ENCODE measurements at places on chromosomes 11 and 22. TPM values are rescaled to one million over a fixed set of nuclear protein-coding genes. Genes with fewer than 3 reads are reported as not detected.

Gene APOBEC3A
- total RNA-seq, result not detected

Gene KAT5
- 42.8 TPM for total RNA-seq

Gene OR8G5
- total RNA-seq, result not detected

Gene SUSD2
- total RNA-seq, result 1.2 TPM

Gene FGF19
- not detected for total RNA-seq

Gene MSANTD4
- total RNA-seq, result 40.0 TPM

All from smooth muscle cell of the coronary artery (primary cell).